H7 (cell line): ENCODE measurements at places on chromosomes 13 and 19.

DNA sequence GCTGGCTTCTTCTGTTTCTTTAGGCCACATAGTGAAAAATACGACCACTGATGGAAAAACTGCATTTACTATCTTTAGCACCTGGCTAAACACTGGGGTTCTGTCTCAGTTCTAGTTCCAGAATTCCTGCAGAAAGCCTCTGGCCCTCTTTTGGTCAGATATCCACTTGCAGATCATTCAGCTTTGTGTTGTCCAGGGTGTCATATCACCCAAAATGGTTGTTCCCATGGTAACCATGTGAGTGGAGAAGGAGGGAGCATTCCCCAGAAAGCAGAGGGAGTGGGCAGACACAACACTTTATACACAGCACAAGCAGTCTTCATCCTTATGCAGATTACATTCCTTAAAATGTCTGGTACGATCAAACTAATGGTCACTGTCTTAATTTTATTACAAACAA, 73.5 kb downstream of the CAB39L start:
- no peak for DNase-seq

DNA sequence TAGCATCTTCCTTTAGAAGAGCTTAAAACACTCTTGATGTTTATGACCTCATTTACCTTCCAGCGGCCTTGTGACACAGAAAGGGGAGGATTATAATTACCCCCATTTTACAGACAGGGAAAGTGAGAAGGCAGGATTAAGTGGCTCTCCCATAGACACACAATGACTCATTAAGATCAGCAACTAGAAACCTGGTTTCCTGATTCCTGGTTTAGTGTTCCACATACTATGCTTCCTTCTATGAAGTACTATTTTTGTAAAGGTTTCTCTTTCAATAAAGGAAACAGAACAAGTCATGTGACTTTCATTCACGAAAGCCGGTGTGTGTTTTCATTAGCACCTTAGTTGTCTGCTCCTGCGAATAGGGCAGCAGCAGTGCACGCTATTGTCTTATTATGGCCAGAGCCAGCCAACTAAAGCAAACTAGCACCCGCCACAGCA, 8.3 kb downstream of the IRS2 start:
- no peak for DNase-seq

GRCh38 chr19:15666883-15667282, 6.0 kb upstream of the CYP4F12 start:
- DNase-seq, result no peak

DNA sequence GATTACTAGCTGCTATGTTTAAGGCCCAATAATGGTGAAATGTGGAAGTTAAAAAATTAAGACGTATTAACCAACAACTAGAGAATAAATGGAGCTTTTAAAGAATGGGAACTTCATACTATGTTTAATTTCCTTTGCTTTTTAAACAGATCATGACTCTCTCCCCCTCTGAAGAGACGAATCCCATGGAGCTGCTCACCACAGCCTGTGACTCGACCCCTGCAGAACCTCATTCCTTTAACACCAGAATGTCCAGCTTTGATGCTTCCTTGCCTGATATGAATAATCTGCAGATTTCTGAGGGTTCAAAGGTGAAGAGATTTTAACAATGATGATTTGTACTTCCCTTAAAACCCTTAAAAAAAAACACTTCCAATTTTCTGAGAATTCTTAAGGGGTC, 53.0 kb downstream of the ZAR1L start:
- no peak for DNase-seq
